ENCODE measurements at places on chromosomes 7 and 10.

GRCh38 chr10:34319197-34319846 is 495.8 kb downstream of the PARD3 start:
- peak; percentile 66 for DNase-seq

DNA sequence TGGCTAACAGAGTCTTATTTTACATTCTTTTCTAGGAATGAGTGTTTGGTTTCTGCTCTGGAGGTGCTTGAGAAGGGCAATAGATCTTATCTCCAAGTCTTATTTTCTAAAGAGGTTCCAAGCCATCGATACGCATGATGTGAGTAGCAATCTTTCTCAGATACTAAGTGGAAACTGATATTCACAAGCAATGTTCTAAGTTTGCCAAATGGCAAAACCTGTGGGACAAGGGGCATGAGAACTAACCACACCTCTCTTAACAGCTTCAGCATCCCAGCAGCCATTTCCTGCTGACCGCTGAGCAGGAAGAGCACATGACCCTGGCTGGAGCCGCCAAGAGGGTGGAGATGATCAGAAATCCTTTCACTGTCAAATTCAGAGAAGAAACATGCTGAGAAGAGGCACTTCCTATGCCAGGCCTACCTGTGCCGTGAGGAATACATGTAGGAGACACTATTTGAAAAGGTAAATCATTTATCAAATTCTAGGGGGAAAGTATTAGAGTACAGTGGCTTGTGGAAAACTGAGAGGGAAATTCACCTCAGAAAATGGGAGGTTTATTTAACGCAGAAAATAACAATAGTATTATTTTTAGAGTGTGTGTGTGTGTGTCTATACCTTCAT is 35.2 kb downstream of the CCDC71L start:
- no peak for DNase-seq

DNA sequence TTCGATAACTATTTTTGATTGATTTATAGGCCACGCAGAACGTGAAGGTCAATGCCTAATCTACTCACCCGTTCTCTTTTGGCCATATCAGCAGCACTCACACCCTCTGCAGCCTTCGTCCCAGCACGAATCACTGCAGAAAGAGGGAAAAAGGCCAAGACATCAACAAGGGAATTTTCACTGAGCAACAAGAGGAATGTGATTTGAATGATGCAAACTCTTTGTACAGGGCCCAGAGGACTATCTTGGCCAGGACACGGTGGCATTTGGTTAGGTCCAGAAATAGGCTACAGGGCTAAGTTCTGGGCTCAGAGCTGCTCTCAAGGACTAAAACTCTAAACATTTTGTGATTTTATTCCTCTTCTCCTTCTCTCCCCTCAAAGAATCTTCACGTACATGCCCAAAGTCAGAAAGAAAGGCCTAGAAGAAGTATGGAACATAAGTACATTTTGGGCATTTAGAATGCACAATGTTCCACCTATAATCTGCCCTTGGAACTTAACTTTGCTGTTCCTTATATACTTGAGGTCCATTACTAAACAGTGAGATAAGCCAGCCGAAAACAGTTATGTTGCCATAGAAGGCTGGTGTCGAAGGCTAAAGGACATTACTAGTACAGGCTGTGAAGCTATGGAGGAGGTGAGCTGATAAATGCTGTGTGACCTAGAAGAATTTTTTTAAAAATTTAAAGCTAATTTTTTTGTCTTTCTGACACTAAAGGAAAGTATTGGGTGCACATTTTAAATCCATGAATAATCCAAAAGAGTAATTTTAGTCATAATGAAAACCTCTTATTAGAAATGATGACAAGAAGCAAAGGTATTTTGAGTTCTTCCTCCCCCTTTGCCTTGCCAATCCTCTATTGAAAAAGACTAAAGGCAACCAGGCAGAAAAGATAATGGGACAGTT is 20.0 kb downstream of the RBM28 start:
- peak; percentile 36 for DNase-seq

GRCh38 chr7:71491336-71491735 is 359.4 kb downstream of the GALNT17 start:
- no peak for DNase-seq

GRCh38 chr7:98921608-98922372 is 43.5 kb downstream of the TRRAP start:
- no peak for DNase-seq

- no peak for DNase-seq
Measured at GRCh38 chr10:34408956-34409355, 406.1 kb downstream of the PARD3 start.

GRCh38 chr7:128876586-128876977 is 13.9 kb downstream of the ATP6V1F start:
- DNase-seq = no peak
